ENCODE measurements at places on chromosomes 7 and 10.

DNA sequence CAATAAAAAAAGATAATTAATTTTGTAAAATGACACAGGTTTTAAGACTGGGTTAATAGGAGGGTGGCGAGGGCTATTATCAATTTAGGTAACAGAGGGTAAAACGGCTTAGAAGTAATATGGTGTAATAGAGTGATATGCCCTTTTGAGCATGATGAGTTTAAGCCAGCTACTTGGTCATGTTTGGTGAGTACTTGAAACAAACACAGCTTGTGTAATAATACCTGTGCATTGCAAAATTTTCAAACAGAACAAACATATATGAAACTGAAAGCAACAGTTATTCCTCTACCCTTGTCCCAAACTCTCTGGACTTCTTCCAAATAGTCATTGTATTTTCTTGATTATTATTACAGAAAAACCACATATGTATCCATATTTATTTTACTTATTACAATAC lies 241.7 kb downstream of the MAGI2 start:
- no peak overlapping the region for H3K27ac ChIP-seq
- H3K4me3 ChIP-seq = no peak overlapping the region
- H3K36me3 ChIP-seq = no peaks in the 10 kb centered on the region
- no peak for DNase-seq
- no peaks in the 10 kb centered on the region for H3K4me1 ChIP-seq

GRCh38 chr7:8189625-8190024 lies 72.3 kb downstream of the ICA1 start:
- H3K36me3 ChIP-seq = no peaks in the 10 kb centered on the region
- peaks cover 15% of the 10 kb centered on the region for H3K4me1 ChIP-seq
- no peak for DNase-seq
- H3K4me3 ChIP-seq = no peak overlapping the region

DNA sequence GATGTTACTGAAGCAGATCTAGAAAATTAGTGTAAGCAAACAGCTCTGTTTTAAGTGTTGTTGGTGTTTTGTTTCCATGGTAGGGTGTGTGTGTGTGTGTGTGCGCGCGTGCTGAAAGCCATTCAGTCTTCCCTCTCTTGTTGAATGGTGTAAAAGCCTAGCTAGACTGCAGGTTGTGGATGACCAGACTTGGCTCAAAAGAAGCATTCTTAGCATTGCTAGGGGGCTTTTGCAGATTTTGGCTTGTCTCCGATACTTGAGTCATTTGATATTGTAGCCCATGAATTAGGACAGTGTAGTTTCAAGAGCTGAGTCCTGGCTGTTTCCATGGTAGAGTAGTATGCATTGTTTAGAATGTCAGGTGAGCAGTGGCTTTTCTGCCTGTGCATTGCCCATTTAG lies 99.1 kb downstream of the SND1 start:
- peaks cover 13% of the 10 kb centered on the region for H3K36me3 ChIP-seq
- no peak overlapping the region for H3K4me3 ChIP-seq
- H3K27ac ChIP-seq = no peak overlapping the region

DNA sequence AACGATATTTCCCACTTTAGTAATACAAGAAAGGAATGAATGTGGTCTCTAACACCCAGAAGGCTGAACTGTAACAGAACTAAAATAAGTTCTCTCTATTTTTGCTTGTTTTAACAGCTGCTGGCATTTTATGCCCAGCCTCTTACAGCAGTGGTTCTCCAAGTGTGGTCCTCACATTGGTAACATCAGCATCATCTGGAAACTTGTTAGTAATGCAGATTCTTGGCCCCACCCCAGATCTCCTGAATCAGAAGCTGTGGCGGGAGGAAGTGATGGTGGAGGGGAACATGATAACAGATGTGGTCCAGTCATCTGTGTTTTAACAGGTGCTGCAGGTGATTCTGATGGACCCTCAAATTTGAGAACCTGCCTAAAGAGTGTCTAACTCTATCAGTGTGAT lies 170.1 kb downstream of the TMEM26 start:
- no peak overlapping the region for H3K27ac ChIP-seq
- no peak for DNase-seq
- no peaks in the 10 kb centered on the region for H3K36me3 ChIP-seq
- H3K4me3 ChIP-seq = no peak overlapping the region
- H3K4me1 ChIP-seq = peaks cover 30% of the 10 kb centered on the region
